CD8-positive, alpha-beta memory T cell (primary cell): ENCODE measurements at places on chromosomes 11 and 22.

- DNase-seq = no peak
These were observed 6.6 kb downstream of the DGCR2 start for GRCh38 chr22:19115628-19116027.

DNA sequence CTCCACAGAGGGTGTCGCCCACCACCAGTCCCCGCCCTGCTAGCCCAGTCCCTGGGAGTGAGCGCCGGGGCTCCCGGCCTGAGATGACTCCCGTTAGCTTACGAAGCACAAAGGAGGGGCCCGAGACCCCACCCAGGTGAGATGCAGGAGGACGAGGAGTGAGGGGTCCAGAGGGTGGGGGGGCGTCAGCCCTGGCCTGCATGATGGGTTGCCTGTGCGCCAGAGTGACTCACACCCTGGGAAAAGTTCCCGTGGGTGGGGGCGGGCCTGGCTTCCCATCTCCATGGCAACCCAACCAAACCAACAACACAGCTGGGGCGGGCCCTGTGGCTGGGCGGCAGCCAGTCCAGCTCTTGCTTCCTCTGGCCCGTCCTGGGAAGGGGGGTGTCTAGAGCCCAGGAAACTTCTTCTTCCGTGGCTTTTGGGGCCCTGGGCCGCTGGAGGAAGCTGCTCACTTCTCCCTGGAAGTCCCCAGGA is 4.5 kb downstream of the GAS2L1 start:
- DNase-seq = peak; percentile 67

- DNase-seq = no peak
These were observed 4.7 kb downstream of the CXCR5 start for GRCh38 chr11:118888398-118888797.

- no peak for DNase-seq
These were observed 4.4 kb downstream of the SLC2A11 start for GRCh38 chr22:23862103-23862502.

DNA sequence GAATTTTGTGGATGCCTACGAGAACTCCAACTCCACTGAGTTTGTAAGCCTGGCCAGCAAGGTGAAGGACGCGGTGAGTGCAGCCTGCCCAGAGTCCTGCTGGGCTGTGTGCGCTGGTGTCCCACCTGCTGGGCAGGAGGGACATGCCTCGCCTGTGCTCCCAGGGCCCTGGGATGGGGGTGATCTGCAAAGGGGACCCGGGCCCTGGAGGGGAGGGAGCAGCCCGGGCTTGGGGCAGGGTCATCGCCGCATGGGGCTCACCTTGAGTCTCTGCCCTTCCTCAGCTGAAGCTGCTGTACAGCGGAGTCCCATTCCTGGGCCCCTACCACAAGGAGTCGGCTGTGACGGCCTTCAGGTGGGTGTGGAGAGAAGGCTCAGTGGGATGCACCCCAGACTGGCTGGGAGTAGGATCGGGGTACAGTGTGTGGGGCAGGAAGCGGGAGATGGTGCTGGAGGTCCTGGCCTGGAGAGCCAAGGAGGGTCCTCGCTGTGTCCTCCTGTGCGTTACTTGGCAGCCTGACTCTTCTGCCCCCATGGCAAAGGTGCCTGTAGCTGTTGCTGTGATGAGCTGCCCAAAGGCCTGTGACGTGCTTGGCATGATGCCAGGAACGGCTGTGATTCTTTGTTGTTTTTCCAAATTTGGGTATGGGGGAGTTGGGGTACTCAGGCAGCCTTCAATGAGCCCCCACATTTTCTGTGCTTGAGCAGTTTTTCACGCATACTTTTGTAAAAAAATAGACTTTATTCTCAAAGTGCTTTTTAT is 29.2 kb downstream of the ST14 start:
- peak; percentile 38 for DNase-seq
